IPS DF 19.7 (cell line): ENCODE measurements at places on chromosomes 5 and 9.

DNA sequence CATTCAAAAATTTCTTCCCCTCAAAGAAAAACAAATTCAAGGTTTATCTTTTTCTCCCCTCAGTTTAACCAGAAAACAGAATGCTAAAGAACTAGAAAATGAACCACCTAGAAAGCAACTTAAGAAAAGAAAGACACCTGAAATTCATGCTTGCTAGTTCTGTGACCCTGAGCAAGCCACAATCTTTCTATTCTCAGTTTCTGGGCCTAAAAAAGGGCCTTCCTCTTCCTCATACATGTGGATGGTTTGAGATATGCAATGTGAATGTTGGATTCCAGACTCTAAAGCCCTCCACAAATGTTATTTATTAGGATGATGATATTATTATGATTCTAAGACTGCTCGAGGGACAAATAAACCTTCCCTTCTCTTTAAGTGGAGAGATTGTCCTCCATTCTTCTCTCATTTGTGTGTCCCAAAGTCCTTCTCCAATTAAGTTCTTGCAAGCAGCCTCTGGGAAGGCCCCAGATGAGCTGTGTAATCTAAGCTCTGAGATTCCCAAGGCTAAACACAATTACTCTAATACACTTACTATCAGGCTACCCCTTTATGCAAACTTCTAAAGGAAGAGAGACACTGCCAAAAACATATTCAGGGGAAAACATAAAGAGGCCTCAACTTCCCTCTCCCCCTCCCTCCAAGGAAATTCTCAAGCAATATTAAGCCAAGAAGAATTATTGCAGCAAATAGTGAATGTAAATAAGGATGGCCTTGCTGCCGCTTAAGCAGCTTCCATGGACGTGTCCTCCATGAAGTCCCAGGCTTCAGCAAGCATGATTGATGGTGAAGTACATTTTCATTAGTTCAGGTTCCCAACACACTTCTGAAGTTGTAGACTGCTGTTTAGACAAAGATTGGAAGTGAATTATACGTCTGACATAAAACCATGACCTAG, 80.2 kb downstream of the PRKACG start:
- DNase-seq = no peak

- no peak for DNase-seq
Observed at GRCh38 chr5:59673438-59674058, 220.0 kb downstream of the PDE4D start.

GRCh38 chr5:113487781-113488644, at the start of gene MCC:
Gene MCC (minus strand): TSS chr5:113488453.
- DNase-seq = no peak

DNA sequence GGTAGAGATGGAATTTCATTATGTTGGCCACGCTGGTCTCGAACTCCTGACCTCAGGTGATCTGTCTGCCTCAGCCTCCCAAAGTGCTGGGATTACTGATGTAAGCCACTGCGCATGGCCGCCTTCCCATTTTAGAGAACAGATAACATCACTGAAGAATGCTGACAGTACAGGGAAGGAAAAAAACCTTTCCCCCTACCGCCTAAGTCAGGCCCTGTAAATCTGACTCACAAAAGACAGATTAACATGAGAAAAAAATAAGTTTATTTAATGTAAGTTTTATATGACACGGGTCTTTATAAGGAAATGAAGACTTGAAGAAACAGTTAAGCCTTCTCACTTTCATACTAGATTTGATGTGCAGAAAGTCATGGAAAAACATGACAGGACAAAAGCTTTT, 227.2 kb upstream of the ZNF608 start:
- no peak for DNase-seq

- DNase-seq = no peak
Observed at GRCh38 chr5:140169410-140169809, 5.6 kb upstream of the CYSTM1 start.

DNA sequence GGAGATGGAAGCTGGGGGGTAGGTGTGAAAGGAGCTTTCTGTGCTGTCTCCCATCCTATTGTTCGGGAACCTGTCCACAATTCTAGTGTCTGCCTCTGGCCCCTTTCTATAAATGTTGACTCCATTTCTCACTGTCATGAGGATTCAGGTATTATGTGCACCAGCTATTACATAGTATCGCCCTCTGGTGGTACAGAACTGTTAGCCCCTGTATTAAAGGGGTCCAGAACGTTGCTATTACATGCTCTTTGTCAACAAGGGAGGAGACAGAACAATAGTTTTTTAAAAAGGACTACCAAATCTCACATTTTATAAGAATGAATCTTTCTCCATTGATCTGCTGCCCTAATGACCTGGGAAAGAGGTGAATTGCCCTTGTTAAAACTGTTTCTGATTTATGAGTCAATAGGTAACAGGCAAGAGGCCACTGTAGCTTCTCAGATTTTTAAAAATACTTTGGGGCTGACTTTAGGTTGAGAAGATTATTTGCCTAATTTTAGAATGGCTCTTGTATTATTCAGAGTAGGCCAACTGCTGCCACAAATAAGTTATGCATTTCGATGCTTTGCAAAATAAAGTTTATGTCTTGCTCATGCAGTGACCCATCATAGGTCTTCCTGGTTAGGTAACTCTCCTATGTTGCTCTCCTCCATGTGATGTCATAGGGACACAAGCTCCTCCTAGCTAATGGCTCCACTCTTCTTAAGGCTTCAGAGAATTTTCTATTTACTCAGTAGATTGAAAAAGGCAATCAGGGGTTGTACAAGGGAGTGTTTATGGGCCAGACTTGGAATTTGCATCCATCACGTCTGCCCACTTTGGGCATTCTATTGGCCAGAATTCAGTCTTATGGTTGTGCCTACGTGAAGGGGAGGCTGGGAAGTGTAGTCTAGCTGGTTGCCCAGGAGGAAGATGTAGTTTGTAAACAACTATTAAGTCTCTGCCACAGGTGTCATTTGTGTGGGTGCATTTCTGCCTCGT, 20.8 kb downstream of the DCANP1 start:
- no peak for DNase-seq

DNA sequence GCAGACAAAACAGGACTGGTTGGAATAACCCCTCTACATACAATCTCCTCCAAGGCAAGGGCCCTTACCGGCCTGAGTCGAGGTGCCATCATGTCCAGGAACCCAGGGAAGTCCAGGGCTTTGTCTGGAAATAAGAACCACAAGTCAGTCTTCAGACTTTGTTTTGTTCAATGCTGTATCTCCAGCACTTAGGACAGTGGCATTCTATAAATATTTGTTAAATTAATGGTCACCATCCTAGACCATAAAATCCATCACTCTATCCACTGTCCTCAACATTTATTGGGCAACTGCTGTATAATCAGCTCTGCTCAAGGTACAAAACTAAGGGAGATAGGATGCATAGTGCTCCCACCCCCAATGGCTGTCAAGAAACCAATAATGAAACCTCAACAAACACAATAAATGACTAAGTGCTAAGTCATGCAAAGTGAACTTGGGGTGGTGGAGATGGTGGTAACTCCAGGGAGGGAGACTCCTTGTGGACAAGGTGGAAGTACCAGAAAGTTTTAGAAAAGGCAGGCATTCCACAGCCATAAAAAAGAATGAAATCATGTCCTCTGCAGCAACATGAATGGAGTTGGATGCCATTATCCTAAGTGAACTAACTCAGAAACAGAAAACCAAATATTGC, 5.0 kb downstream of the RELL2 start:
- DNase-seq = no peak

GRCh38 chr5:55557123-55557522, 22.4 kb upstream of the PLPP1 start:
- DNase-seq = no peak

- no peak for DNase-seq
Observed at GRCh38 chr9:116907989-116908388, 220.9 kb downstream of the TRIM32 start.

GRCh38 chr9:91001146-91001611, 199.6 kb downstream of the SYK start:
- no peak for DNase-seq

GRCh38 chr5:119269061-119269944, 86.5 kb upstream of the TNFAIP8 start:
- no peak for DNase-seq

- DNase-seq = no peak
Observed at GRCh38 chr5:173786286-173787187, 101.6 kb upstream of the CPEB4 start.

DNA sequence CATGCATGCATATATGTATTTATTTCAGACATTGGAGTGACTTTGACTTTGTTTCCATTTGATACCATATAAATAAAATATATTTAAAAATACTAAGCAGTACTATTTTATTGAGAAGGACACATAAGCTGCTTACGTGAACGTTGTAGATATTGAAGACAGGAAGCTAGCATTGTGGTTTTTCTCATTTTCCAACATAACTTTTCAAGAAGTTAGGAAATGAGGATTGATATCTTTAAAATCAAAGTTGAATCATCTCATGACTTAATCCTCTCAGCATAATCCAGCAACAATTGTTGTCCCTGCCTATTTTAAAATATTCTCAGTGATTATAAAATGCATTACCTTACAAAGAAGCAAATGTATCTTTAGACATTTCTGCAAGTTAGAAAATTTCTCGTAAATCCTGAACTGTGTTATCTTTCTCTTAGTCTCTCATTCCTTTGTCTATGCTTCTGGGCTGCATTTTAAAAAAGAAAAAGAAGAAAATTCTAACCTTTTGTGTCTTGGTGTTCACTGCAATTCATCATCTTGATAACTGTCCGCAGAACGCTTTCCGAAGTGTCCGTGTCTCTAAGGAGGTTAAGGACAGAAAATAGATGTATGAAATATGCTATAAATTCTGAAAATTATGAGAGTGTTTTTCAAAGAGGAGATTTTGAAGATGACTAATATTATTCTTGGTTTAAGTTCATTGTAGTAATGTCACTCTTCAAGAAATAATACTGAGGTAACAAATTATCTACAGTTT, 1089.9 kb upstream of the CDH6 start:
- DNase-seq = no peak

DNA sequence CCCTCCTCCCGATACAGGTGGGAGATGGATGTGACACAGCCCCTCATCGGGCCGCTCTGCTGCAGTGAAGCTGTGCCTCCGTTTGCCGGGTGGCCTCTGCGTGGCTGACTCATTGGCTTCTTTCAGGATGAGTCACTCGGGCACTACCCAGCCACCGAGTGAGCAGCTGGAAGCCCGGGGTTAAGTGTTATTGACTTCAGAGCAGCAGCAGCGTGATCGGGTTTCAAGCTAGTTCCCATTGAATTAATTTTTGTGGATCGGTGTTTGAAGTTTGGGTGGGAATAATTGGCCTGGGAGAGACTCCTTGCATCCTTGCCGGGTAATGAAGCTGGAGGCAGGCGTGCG, 266.4 kb upstream of the IRX4 start:
- DNase-seq = no peak

DNA sequence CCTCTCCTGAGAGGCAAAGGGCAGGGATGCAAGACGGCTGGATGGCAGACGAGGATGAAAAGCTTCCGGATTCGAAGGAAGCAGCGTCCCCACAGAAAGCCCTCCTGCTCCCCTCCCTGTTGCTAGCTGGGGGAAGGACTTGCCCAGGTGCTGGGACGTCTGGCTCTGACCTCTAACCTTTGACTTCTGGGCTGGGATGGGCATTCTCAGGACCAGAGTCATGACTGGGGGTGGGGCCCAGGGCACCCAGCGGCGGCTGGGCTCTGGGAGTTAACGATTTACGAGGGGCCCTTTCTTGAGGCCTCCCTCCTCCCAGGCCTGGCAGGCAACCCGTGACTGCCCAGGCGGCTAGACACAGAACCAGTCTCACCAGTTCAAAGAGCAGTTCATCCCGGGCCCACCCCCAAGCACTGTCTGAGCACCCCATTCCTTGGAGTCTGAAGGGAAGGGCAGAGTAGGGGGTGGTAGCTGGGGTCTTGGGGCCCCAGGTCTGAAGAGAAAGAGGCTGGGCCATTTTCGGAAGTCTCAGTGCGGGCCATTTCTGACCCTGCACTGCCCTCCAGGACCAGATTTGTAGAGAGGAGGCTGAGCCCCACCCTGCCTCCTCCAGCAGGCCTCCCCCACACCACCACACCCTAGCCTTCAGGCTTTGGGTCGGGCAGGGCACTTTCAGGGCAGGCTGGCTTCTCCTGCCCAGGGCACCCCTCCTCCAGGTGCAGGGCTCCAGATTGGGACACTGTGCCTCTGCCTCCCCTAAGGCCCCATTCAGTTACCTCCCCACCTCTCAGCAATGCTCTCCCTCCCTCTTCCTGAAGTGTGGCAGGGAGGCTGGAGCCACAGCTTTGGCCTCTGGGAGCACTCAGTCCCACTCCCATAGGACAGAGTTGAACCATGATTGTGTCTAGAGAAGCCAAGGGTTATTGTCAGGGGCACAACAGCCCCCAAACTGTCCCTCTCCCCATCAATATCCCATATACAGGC, 5.0 kb upstream of the CXXC5 start:
- no peak for DNase-seq

DNA sequence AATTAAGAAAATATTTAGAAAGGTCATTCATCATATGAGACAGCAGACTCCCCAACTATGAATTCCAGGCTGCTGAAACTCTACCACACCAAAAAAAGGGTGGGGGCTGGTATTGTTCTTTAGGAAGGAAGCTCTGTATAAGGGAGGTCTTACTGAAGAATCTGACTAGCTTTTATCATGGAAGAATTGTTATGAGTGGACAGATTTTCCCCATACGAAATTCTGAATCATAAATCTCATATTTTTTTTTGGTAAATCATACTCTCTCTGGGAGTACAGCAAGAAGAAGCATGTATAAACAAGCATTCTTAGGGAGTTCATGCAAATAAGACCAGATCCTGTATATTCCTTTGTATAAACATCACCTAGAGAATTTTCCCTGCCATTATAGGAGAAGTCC, 220.0 kb downstream of the SLC12A2 start:
- no peak for DNase-seq

DNA sequence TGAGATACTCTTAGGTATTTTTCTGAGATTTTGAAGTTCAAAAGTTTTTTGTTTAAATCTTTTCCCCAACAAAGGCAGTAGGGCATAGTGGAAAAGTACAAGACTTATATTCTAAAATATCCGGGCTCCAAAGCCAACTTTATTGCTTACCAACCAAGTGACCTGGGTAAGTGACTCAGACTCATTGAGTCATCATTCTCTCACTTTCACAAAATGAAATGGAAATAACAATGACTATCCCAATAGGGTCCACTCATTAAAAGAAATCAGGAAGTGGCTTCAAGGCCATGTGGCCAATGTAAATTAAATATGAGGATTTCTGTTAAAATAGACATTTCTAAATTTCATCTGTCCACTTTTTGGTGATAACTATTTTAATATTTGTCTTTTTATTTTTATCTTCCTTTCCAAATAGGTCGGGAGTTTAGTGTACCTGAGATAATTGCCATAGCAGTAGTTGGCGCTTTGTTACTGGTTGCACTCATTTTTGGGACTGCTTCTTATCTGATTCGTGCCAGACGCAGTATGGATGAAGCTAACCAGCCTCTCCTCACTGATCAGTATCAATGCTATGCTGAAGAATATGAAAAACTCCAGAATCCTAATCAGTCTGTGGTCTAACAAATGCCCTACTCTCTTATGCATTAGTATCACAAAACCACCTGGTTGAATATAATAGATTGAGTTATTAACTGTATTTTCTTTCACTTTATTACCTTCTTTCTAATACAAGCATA, 15.5 kb downstream of the TYRP1 start:
- DNase-seq = no peak

GRCh38 chr5:154394307-154394706, 51.5 kb upstream of the SAP30L start:
- no peak for DNase-seq
